Hypothalamus (tissue), 51 donors: ENCODE measurements at places on chromosomes 13 and 19.

GRCh38 chr19:45110851-45111266 lies 17.9 kb downstream of the PPP1R37 start:
- DNase-seq, result no peak

- DNase-seq, result no peak
Observed at GRCh38 chr13:80504453-80504852, 163.5 kb upstream of the SPRY2 start.

DNA sequence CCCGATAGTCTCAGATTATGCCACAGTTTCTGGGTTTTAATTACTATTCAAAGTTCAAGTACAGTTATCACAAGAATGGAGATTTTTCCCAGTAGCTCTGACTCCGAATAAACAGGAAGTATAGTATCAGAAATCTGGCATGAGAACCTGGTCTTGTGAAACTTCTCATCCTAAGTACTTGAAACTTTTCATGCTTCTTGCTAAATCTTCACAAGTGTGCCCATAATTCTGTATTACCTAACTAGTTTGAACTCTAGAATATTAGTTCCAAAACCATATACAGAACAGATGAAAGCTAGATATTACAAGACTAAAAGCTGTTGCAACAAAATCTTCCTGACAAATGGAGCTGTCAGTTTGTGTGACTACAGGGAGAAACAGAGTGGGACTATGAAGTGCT lies 70.5 kb upstream of the CSNK1A1L start:
- DNase-seq, result no peak

DNA sequence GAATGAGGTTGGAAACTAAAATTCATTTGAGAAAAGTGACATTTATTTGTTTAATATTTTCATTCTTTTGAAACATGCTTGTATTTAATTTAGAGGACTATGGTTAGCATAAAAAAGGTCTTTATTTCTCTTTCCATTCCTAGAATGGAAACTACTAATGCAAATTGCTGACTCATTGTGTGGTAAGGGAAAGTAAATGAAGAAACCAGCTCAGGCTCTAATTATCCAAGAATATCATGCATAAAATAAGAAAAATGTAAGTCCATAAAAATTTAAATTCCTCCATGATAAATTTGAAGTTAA lies 777.0 kb upstream of the SLITRK1 start:
- no peak for DNase-seq
